ENCODE measurements at places on chromosomes 2 and 18.

DNA sequence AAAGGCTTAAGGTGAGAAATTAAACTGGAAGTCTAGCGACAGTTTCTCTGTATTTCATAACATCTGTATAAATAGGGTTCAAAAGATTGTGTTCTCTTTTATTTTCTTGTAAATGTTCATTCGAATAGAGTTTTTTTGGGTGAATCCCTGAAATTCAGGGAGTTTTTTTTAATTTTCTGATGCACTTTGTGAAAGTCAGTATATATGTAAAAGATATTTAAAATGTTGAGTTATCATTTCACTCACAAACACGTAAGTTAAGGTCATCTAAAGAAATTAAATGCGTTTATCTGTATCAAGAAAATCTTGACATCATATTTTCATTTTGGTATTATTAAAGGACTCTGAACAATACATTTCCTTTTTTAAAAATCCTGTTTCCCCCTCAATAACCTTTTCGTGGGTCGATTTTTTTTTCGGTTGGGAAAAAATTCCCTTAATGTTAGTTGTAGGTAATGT, 3.4 kb downstream of the SP9 start:
- no peak for DNase-seq

- DNase-seq = no peak
These were observed 76.8 kb downstream of the PLA2R1 start for GRCh38 chr2:159985656-159986055.

DNA sequence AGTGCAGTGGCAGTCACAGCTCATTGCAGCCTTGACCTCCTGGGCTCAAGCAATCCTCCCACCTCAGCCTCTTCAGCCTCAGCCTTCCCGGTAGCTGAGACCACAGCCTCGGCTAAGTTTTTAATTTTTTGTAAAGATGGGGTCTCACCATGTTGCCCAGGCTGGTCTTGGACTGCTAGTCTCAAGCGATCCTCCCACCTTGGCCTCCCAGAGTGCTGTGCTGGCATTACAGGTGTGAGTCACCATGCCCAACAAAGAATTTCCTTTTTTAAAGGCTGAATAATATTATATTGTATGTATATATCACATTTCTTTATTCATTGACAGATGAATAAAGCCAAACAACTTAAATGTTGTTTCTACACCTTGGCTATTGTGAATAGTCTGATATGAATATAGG, 42.5 kb downstream of the MOB4 start:
- no peak for DNase-seq

GRCh38 chr18:6759579-6759978, 30.1 kb downstream of the ARHGAP28 start:
- no peak for DNase-seq

Data from Karpas-422 (cell line).